Dermis blood vessel endothelial cell (primary cell): ENCODE measurements at places on chromosomes 3 and 15. TPM values are rescaled to one million over a fixed set of nuclear protein-coding genes. Genes with fewer than 3 reads are reported as not detected.

The EFL1 gene
- 25.7 and 30.1 TPM in 2 replicates for total RNA-seq

DNA sequence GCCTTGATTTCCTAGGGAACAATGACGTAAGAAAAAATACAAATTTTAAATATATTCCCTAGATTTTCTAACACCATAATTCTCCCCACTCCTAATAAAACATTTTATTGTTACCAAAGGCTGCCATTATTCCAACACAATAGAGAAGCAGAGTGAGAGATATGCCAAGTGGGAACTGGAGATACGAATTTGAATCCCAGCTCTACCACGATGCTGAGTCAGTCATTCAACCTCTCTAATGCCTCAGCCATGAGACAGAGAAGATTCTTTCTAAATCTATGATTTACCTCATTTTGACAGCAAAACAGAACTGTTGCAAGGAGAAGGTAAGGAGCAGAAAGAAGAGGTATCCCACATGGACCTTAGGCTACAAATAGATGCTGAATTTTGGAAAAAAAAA, 112.5 kb downstream of the IGF2BP2 start:
- no peak for DNase-seq

The SLC22A13 gene
- 0.17 and 0.19 TPM in 2 replicates for total RNA-seq

The SLC6A11 gene
- total RNA-seq = not detected in 2 replicates

GRCh38 chr15:55989383-55989782, 4.0 kb downstream of the NEDD4 start:
- DNase-seq = no peak

The IGF2BP2 gene
- 30.0 and 61.2 TPM in 2 replicates for total RNA-seq

- no peak for DNase-seq
Observed at GRCh38 chr3:3119393-3119851, 7.3 kb upstream of the TRNT1 start.

- DNase-seq = no peak
Observed at GRCh38 chr3:142902356-142902755, 13.5 kb upstream of the PCOLCE2 start.

GRCh38 chr15:64651601-64652191, 123.7 kb downstream of the RBPMS2 start:
- DNase-seq = no peak

The PLCH1 gene
- total RNA-seq = under 0.01 TPM in 1 of 2 replicates, not detected in the other

GRCh38 chr3:138434875-138435772, 708 bp downstream of the ESYT3 start:
- DNase-seq = no peak

The PLSCR5 gene
- not detected in 2 replicates for total RNA-seq

- DNase-seq = no peak
Observed at GRCh38 chr3:192795021-192795420, 67.7 kb upstream of the FGF12 start.

- no peak for DNase-seq
Observed at GRCh38 chr3:183781246-183781645, 44.1 kb downstream of the MAP6D1 start.

DNA sequence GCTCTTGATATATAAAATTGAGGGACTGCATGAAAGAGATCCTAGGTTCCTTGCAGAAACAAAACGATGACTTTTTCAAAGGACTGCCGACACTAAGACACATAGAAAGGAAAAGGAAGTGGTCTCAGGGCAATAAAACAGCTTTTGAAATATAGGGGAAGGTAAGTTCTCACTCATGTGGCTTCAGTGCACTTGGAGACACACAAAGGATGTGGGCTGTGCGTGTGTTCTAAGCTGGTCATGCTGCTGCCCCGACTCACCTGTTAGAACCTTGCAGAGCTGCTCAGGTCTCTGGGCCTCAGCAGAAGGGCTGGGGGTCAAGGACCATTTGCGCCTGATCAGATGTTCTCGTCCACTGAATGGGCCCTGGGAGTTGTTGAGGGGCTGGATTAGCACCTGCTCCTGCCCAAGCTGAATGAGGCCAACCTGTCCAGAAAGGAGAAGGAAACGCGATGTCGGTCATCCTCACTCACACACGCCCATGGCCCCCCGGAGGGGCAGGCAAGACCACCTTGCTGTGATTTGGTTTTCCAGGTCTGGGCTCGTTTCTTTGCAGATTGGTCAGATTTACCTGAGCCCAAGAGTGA, 11.1 kb downstream of the ADAMTS17 start:
- no peak for DNase-seq

GRCh38 chr3:166367947-166368533, 530.8 kb upstream of the BCHE start:
- DNase-seq = no peak

DNA sequence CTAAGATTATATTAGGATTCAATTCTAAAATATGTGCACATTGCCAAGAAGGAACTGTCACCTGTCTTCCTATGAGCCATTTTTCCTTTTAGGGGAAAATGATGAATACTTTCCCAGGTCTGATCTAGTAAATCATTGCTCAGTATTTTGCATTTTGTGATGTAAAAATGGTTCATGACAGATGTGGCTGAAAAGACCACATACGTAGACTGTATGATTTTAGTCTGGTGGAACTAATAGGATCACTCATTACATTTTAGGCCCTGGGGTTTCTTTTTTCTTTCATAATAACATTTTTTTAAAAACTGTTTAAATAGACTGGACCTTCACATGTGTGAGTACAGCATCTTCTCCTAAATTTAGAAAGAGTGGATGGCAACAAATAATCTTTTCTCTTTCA, 201.7 kb upstream of the MLF1 start:
- no peak for DNase-seq

DNA sequence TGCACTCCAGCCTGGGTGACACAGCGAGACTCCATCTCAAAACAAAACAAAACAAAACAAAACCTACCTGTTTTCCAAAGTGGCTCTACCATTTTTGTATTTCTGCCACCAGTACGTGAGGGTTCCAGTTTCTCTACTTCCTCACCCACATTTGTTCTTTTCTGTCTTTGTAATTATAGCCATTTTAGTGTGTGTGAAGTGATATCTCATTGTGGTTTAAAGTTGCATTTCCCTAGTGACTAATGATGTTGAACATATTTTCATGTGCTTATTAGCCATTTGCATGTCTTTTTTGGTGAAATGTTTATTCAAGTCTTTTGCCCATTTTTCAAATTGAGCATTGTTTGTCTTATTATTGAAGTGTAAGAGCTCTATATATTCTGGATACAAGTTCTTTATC, 50.7 kb downstream of the TRA2B start:
- no peak for DNase-seq

- DNase-seq = no peak
Observed at GRCh38 chr3:187618722-187619121, 51.5 kb downstream of the SST start.

The RIOX2 gene
- 27.1 and 29.4 TPM in 2 replicates for total RNA-seq

GRCh38 chr3:159857840-159858239, 130.8 kb upstream of the IL12A start:
- peak; percentile 32 for DNase-seq

The HTR3E gene
- not detected in 2 replicates for total RNA-seq

- peak; percentile 17 for DNase-seq
Observed at GRCh38 chr3:156291272-156292123, 171.1 kb downstream of the KCNAB1 start.

GRCh38 chr3:184725176-184725719, 13.4 kb upstream of the MAGEF1 start:
- no peak for DNase-seq

DNA sequence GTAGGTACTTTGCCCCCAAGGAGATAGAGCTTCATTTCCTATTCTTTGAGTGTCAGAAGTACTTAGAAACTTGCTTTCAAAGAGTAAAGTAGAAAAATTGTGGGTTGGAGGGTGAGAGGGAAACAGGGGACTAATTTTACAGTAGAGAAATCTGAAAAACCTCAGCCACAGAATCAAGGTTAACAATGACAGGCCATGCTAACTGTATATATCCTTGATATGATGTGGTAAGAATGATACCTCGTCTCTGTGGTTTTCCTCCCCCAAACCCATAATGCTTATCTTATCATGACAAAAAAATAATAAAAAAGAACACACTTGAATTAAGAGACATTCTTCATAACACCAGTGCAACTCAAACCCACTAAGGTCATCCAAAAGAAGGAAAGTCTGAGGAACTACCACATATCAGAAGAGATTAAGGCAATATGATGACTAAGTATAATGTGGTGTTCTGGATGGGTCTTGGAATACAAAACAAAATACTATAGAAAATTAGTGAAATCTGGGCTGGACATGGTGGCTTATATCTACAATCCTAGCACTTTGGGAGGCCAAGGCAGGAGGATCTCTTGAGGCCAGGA, 360.4 kb downstream of the ULK4 start:
- DNase-seq = no peak
